ENCODE measurements at places on chromosomes 13 and 19.
A peak's percentile ranks its signal among the peaks of the same experiment; 100 is the strongest.

DNA sequence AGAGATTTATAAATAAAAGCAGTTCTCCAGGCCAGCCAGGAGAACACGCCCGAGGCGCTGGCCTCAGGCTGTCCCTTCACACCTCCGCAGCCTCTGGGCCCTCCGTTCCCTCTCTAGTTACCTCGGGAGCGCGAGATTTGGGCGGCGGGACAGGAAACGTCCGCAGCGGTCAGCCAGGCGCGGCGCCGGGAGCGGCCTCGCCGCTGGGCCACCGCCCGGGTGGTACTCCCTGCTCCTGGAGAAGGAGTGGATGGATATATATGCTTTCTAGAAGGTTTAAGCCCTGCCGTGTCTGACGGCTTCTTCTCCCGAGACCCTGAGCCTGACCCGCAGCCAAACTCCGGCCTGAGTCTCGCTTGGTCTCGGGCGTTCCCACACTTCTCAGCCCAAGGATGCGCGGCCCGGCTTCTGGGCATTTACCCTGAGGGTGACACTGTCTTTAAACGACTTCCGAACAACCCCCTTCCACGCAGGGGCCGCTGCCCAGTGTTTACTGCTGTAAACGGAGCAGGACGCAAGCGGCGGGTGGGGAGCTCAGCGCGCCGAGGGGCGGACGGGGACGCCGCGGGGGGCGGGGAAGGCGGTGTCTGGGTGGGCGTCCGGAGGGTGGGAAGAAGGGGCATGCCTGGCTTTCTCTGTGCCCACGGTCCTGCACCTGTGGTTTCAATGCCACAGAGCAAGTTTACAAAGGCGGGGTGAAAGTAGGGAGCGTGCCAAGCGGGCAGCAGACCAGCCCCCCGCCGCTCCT, 2.0 kb upstream of the ZIC2 start:
- DNase-seq, result no peak

DNA sequence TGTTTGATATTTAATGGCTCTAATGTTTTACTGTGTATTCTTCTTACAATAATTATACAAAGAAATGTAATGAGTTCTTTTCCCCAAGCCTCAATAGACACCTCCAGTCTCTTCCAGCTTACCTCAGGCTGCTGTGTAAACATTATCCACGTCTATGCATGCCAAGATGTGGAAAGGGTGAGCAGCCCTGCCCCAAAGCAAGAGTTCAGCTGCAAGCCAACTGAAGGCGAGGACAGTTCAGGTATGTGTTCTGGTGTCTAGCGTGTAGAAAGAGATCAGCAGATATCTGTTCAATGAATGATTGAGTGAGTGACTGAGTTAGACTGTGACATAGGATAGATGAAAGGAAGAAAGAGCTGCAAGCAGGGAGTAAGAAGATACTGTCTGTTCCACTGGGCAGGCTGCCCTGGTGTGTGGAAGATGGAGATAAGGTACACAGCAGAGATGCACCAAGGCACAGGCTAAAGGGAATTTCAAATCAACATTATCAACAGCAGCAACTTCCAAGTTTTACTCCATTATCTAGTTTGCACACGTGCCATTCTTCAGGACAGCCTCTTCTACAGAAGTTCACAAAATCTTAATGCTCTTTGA, 66.0 kb downstream of the LATS2 start:
- DNase-seq, result no peak

GRCh38 chr19:40398417-40399131, 8.6 kb upstream of the HIPK4 start:
- no peak for DNase-seq

GRCh38 chr13:110835721-110836604, 78.9 kb downstream of the ANKRD10 start:
- DNase-seq, result no peak

DNA sequence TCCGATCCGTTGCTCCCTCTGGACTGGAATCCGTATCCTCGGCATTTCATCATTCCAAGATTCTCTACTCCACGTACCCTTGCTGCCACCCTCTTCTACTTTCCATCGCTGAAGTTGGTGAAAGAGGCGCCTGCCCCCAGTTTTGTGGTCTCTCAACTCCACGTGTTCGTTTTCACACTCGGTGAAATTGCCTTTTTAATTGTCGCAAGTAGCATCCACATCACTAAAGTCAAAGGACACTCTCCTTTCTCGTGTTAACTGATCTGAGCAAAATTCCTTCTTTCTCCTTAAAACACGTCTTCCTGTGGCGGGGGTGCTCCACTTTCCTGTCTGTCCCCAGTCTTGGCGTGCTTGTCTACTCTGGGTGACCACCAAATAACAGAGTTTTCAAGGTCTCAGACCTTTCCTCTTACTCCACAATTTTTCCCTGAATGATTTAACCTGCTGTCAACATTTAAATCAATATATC, 1.1 kb upstream of the TMTC4 start:
- no peak for DNase-seq

- DNase-seq, result no peak
Observed at GRCh38 chr13:85616275-85616674, 182.9 kb downstream of the SLITRK6 start.

DNA sequence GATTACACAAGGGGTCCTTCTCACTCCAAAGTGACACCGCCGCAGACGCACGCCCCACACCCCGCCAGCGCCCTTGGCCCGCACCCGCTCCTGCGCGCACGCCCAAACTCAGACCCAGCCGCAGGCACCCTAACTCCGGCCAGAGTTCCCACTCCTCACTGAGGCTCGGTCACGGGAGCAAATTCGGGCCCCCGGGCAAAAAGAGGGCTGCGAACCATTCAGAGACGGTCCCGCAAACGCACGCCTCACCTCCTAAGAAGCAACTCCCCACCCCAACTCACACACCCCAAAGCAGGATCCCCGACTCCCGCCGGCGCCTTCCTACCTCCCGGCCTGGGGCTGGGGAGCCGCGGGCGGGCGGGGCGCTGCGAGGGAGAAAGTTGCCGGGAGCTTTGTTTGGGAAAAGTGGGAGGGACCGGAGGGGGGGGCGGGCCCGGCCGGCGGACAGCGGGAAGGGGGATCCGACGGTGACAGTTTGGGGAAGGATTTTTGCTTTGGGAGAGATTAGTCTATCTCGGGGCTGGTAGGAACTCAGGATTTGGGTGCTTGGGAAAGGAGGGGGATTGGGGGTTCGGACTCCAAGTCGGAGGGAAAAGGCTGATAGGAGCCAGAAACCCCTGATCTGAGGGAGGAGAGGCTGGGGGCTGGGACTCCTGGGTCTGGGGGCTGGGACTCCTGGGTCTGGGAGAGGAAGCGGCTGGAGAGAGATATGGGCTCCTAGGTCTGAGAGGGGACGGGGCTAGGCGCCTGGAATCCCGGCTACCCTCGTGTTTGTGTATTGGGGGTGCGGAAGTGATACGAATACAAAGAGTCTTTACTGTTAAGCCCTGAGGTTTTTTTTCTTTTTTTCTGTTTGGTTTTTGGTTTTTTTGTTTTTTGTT, at the start of gene TEAD2:
TEAD2 (minus strand) TSS at position 369 of the 881 bp plus-strand sequence. CDS start 2,341 bp downstream, outside the sequence.
- peak; percentile 94 for DNase-seq

DNA sequence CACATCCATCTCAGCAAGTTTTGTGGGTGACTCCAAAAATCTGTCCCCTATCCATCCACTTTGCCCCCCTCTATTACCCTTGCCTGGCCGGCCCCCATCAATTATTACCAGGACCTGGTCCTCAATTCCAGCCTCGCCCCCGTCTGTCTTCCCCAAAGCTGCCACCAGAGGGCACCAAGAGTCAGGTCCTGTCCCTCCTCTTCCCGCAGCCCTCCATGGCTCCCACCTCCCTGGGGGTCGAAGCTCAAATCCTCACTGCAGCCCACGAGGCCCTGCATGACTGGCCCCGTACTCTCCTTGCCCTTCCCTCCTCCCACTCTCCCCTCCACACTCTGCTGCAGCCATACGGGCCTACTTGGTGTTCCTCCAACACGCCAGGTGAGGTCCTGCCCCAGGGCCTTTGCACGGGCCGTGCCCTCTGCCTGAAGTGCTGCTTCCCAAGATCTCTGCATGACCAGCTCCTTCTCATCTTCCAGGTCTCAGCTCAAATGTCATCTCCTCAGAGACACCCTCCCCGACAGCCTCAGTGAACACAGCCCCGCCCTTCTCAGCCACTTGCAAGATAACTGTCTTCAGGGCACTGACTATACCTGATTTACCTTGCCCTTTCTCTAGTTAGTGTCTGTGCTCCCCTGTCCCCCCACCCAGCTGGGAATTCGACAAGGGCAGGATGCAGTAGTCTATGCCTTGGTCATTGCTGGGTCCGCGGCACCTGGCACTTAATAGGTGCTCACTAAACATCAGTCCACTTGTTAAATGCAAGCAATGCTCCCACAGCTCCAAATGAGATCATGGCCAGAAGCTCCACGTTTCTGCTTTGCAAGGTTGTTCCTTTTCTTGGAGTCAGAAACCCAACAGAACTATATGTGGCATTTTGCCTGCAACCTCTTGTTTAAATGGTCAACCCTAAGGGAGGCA, 16.8 kb upstream of the SEMA6B start:
- no peak for DNase-seq

Measured in esophagus muscularis mucosa (tissue), 4 donors.